ENCODE measurements at places on chromosomes 16 and 17. TPM values are rescaled to one million over a fixed set of nuclear protein-coding genes. Genes with fewer than 3 reads are reported as not detected.

- DNase-seq, result no peak
Measured at GRCh38 chr16:56466344-56466743, 15.0 kb downstream of the OGFOD1 start.

- peak; percentile 86 for DNase-seq
Measured at GRCh38 chr17:74998783-74999182, 11.4 kb downstream of the CDR2L start.

- no peak for DNase-seq
Measured at GRCh38 chr16:49590166-49590871, 216.7 kb downstream of the C16orf78 start.

GRCh38 chr16:75695708-75696107 lies 5.6 kb downstream of the DUXB start:
- DNase-seq, result no peak

- no peak for DNase-seq
Measured at GRCh38 chr17:48729335-48730239, 1.0 kb upstream of the HOXB13 start.

DNA sequence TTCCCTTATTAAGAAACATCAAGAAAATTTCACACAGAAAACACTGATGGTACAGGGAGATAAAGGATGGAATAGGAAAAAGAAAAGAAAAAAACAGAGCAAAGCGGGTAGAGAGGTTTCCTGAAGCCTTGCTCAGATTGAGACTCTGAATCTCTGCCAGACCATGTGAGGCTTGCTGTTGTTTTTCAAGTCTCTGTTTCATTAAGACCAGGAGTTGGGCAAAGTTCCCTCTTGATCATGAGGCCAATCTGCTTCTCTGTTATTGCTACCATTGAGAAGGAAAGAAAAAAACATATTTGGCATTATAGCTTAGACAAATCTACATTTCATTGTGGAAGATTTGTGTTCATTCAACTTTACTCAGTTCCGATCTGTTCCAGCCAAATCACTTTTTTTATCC lies 201.6 kb upstream of the SOX9 start:
- DNase-seq, result no peak

DNA sequence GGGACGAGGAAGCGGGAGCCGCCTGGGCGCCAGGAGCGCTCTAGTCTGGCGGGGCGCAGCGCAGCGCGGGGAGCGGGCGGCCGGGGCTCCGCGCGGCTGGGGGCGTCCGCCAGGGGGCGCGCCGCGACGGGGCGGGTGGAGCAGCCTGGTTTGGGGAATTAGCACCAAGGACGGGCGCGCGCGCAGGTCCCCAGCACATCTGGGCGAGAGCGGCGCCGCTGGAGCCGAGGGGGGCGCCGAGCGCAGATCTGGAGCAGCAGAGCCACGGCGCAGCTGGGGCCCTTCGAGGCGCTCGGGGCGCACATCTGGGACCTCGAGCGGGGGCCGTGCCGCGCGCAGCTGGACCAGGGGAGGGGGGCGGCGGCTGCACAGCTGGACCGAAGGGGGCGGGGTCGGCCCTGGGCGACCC lies at the start of gene NXPH3:
NXPH3 (plus strand) TSS at position 193 of the 409 bp plus-strand sequence. CDS start 349 bp downstream, outside the sequence.
- no peak for DNase-seq

- DNase-seq, result peak; percentile 15
Measured at GRCh38 chr16:22664132-22664531, 149.8 kb upstream of the HS3ST2 start.

GRCh38 chr17:62030264-62030663 lies 34.8 kb downstream of the MED13 start:
- no peak for DNase-seq

- no peak for DNase-seq
Measured at GRCh38 chr16:49469311-49469670, 95.7 kb downstream of the C16orf78 start.

Gene INTS2
- 14.8 TPM for total RNA-seq

Gene MYH13
- total RNA-seq, result not detected

Gene MYH1
- not detected for total RNA-seq

Gene CCL8
- total RNA-seq, result not detected

Measured in G401 (cell line).